ENCODE measurements at places on chromosomes 1 and 21. TPM values are rescaled to one million over a fixed set of nuclear protein-coding genes. Genes with fewer than 3 reads are reported as not detected.

DNA sequence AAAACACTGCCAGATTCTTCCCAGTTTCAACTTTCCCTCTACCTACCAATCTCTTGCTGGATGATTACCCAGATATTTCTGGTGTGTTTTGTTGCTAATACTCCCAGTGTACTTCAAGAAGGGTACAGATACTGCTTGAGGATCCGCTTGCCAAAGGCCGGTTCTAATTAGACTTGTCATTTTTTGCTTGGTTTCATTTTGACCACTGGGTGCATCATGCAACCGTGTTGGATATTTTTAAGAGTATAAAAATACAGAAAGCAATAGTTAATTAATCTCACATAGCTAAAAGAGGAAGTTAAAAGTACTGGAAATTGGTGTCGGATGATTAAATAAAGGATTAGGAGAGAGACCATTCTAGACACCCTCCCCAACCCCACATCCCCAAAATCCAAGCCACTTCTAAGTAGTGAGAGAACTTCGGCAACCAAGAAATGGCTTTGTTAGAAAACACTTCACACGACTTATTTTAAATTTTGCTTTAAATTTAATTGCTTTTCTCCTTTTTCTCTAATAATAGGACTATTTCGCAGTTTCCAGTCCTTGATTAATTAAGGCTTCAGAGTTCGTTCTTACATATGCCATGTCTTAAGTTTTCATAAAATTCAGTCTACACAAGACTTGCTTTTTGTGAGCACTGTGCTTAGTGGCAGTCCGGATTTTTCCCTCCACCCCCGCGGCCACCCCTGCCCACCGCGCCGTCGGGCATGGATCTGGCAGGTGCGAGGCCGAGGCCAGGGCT, 2.5 kb upstream of the CDKN2C start:
- DNase-seq, result no peak

SLC2A5 gene
- total RNA-seq, result 2.9 TPM

DNA sequence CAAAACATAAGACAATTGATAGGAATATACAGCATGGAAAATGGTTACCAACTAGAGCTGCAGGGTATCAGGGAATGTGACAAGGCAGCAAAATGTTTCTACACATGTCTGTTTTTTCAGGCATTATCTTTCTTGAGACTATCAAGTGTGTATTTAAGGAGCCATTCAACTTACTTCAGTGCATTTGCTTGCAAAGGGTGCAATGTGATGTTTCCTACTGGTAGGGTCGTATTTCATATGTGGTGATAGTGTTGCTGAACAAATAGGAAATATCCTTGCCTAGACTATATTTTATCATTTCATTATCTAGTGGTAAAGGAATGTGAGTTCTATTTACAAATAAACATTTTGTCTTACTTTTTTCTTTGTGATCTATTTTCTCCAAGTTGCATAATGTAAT, 42.4 kb downstream of the PTPRC start:
- no peak for DNase-seq

DNA sequence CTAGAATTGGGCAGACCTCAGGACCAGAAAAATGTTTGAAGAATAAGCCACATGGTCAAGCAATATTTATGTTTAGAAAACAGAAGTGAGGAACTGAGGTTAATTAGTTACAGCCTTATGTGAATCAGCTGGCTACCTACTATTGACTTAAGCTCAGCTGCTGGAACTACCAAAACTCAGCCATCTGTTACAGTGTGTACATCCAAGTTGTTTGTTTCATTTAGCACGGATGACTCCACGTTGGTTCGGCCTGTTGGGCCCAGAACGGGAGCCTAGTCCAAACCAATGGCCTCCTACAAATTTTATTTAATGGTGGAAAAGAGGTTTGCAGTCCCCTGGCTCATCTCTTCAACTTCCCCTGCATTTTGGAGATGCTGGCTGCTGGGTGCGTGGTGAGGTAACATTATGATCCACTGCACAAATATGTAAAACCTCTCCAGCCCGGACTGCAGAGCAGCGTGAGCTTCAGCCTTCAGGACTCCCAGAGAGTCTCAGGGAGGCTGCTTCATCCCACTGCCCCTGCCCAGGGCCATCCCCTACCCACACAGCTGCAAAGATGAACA, 143.4 kb downstream of the ZZZ3 start:
- DNase-seq, result no peak

GRCh38 chr1:24931146-24931467, 1.0 kb upstream of the RUNX3 start:
- DNase-seq, result no peak

DNA sequence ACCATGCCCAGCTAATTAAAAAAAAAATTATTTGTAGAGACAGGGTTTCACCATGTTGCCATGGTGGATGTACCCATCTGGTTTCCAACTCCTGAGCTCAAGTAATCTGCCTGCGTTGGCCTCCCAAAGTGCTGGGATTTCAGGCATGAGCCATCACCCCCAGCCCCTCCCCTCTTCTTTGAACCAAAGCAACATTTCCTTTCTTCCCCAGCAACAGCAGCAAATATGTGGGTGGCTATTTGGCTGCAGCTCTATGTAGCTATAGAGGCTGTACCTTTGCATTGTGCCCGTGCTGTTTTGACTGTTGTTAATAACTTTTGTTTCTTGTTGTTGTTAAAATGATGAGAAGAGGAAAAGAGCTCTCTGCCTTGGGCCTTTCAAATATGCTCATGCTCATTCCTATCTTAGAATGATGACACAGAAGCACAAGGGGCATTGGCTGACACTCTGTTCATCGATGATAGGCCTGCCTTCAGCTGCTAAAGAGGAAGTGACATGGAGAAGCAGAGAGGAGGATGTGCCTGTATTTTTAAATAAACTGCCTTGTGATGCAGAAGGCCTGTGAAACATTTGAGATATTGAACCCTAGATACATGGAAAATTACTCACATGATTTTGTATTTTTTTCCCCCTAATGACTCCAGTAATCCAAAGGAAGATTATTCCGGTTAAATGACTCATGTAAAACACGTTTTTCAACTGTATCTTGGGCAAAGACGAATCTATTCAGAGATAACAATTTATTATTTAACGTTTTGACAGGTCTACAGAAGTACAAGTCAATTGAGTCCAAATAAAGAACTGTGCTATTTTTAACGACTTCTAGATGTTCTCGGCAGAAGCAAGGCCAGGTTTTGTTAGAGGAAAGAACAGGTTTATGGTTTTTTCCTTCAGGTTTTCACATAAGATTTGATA, 20.5 kb upstream of the XPR1 start:
- no peak for DNase-seq

RGS4 gene
- 6.7 TPM for total RNA-seq

KRTAP26-1 gene
- not detected for total RNA-seq

Data from heart left ventricle (tissue), 16 donors.